Ascending aorta (tissue), 2 donors: ENCODE measurements at places on chromosomes 2 and 18.

DNA sequence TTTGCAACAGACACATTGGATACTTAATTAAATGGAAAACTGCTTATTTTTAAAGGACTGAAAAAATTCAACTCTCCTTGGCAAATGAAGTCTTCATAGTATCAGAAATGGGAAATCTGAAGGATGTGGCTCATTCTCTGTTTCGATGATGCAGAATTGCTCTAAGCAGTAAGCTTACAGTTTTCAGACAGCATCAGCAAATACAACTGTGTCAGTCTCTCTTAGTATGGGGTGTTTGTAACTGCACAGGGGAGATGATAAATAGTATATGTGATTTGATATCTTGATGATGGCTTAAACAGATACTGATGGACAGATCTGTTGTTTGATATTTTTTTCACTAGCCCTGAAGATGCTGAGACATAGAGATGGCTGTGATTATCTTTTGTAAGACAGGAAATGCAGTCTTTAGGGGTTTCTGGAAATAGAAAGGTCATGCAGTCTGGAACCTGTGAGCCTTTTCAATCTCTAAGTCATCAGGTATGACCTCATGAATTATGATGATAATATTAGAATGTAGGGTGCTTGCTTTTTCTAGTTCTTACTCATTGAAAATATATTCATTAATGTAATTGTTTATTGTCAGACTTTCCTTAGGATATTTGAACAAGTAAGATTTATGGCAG lies 84.2 kb downstream of the SLC4A10 start:
- no peak for DNase-seq
- no peak overlapping the region for H3K27ac ChIP-seq
- no peaks in the 10 kb centered on the region for H3K27me3 ChIP-seq
- H3K36me3 ChIP-seq = no peaks in the 10 kb centered on the region
- H3K4me1 ChIP-seq = no peaks in the 10 kb centered on the region

- H3K4me1 ChIP-seq = no peaks in the 10 kb centered on the region
- H3K36me3 ChIP-seq = no peaks in the 10 kb centered on the region
- H3K4me3 ChIP-seq = no peak overlapping the region
- H3K27me3 ChIP-seq = no peaks in the 10 kb centered on the region
- DNase-seq = no peak
- no peak overlapping the region for H3K27ac ChIP-seq
These were observed 97.2 kb downstream of the BCL11A start for GRCh38 chr2:60456115-60456770.

DNA sequence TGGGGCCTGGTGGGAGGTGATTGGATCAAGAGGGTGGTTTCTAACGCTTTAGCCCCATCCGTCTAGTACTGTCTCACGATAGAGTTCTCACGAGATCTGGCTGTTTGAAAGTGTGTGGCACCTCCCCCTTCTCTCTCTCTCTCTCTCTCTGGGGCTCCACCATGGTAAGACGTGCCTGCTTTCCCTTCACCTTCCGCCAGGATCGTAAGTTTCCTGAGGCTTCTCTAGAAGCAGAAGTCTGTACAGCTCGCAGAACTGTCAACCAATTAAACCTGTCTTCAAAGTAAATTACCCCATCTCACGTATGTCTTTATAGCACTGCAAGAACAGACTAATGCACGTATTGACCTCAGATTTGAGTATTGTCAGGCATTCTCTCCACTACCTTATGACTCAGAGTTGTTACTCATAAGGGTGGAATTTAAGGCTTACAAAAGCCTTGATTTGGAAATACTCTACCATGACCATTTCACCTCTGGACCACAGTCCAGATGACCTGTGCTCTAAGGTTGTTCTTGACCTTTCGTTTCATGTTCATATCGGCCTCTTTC lies 99.5 kb upstream of the AGAP1 start:
- H3K27me3 ChIP-seq = no peaks in the 10 kb centered on the region
- no peak overlapping the region for H3K4me3 ChIP-seq
- H3K27ac ChIP-seq = no peak overlapping the region
- DNase-seq = no peak

- no peaks in the 10 kb centered on the region for H3K36me3 ChIP-seq
- no peaks in the 10 kb centered on the region for H3K4me1 ChIP-seq
- no peak for DNase-seq
These were observed 143.0 kb downstream of the NUP35 start for GRCh38 chr2:183267148-183267827.

DNA sequence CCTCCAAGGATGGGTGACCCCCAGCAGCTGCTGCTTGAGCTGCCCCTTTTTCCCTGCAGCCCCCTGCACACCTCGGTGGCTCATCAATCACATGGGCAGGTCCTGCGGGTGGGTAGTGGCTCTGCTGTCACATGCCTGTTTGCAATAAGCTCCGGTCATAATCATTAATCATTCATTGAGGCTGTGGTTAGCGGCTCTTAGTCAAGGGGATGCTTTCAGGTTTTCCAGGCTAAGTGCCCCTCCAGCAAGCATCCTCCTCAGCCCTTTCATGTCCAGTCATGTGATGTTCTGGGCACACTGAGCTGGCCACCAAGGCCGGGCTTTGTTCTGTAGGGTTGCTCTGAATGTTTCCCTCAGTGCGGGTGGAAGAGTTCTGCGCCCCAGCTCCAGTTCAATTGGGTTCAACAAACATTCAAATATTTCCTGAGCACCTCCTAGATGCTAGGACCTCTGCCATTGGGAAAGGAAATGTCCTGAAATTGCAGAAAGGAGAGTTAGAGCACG lies 96.4 kb upstream of the LDAH start:
- peaks cover 10% of the 10 kb centered on the region for H3K4me1 ChIP-seq
- no peaks in the 10 kb centered on the region for H3K36me3 ChIP-seq
- H3K27me3 ChIP-seq = no peaks in the 10 kb centered on the region
- no peak overlapping the region for H3K27ac ChIP-seq
- H3K4me3 ChIP-seq = no peak overlapping the region

DNA sequence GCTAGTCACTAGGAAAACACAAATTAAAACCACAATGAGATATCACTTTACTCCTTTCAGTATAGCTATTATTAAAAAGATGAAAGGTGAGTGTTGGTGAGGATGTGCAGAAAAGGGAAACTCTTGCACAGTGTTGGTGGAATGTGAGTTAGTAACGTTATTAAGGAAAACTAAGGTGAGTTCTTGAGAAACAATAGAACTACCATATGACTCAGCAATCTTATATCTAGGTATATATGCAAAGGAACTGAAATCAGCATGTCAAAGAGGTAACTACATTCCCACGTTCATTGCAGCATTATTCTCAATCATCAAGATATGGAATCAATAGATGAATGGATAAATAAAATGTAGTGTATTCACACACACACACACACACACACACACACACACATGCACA lies 117.3 kb upstream of the HNMT start:
- no peaks in the 10 kb centered on the region for H3K27me3 ChIP-seq

- no peaks in the 10 kb centered on the region for H3K36me3 ChIP-seq
- H3K27me3 ChIP-seq = no peaks in the 10 kb centered on the region
These were observed 65.4 kb downstream of the LRRFIP1 start for GRCh38 chr2:237692601-237693290.

DNA sequence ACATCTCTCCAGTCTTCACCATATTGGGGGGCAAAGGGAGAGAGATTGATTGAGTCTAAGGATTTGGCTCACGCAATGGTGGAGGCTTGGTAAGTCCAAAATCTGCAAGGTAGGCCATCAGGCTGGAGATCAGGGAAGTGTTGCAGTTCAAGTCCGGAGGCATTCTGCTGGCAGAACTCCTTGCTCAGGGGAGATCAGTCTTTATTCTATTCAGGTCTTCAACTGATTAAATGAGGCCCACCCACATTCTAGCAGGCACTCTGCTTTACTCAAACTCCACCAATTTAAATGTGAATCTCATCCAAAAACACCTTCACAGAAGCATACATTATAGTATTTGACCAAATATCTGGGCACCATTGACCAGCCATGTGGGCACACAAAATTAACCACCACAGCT lies 21.4 kb downstream of the SMYD1 start:
- H3K4me3 ChIP-seq = no peak overlapping the region
- no peak overlapping the region for H3K27ac ChIP-seq
- no peaks in the 10 kb centered on the region for H3K36me3 ChIP-seq

DNA sequence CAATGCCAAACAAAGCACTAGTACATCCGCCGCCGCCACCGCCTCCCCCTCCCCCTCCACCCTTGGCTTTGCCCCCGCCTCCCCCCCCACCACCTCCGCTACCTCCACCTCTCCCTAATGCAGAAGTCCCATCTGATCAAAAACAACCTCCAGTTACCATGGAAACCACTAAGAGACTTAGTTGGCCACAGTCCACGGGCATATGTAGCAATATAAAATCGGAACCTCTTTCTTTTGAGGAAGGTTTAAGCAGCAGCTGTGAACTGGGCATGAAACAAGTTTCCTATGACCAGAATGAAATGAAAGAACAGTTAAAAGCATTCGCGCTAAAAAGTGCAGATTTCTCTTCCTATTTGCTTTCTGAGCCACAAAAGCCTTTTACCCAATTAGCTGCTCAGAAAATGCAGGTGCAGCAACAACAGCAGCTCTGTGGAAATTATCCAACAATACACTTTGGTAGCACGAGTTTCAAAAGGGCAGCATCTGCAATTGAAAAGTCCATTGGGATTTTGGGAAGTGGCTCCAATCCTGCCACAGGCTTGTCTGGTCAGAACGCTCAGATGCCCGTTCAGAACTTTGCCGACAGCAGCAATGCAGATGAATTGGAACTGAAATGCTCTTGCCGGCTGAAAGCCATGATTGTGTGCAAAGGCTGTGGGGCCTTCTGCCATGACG lies 168.0 kb downstream of the ASXL3 start:
- H3K27ac ChIP-seq = no peak overlapping the region
- H3K27me3 ChIP-seq = no peaks in the 10 kb centered on the region
- H3K4me1 ChIP-seq = no peaks in the 10 kb centered on the region

- DNase-seq = no peak
- H3K4me1 ChIP-seq = peaks cover 85% of the 10 kb centered on the region
- H3K27ac ChIP-seq = peak overlapping the region; percentile 43
- H3K4me3 ChIP-seq = no peak overlapping the region
- H3K36me3 ChIP-seq = peaks cover 2% of the 10 kb centered on the region
These were observed 57.6 kb downstream of the CRIM1 start for GRCh38 chr2:36413218-36413617.

GRCh38 chr18:23635283-23636070 lies 27.2 kb downstream of the ANKRD29 start:
- no peaks in the 10 kb centered on the region for H3K36me3 ChIP-seq
- no peak overlapping the region for H3K27ac ChIP-seq
- no peak for DNase-seq
- no peaks in the 10 kb centered on the region for H3K4me1 ChIP-seq
- no peaks in the 10 kb centered on the region for H3K27me3 ChIP-seq
- no peak overlapping the region for H3K4me3 ChIP-seq

DNA sequence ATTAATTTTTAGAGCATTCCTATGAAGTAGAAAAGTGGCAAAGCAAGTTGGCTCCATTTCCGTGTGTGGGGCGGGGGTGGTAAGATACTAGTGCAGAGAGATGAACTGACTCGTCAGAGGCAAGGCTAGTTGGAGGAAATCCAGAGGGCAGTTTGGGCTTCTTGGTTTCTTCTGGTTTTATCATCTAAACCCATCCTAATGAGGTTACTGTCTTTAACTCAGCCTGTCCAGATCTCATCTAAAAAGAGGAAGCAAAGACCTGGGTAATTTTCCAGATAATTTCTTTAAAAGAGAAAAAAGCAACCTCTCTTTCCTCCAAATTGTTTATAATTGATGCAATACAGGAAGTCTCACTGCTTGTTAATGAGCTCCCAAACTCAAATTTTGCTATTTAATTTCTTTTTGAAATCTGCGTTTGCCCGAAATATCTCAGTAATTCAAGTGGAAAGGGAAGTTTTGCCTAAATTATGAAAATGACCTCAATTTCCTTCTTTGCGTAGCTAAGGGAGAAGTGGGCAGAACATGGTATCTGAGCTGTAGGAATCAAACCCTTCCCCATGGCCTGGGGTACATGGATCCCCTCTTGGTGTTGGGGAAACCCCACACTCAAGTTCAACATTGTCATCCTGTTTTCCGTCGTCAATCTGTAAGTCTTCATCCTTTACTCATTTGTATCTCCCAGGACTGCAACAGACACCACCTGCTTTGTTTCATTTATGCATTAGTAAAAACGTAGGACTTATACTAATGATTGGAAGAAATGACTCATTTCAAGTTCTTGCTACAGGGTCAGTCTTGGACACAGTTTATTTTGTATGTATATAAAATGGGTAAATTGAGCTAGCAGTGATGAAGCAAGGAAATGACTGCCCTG lies 89.1 kb upstream of the KLF7 start:
- no peaks in the 10 kb centered on the region for H3K27me3 ChIP-seq
- H3K4me1 ChIP-seq = peaks cover 17% of the 10 kb centered on the region
- H3K4me3 ChIP-seq = no peak overlapping the region
- DNase-seq = no peak

GRCh38 chr18:52670896-52671295 lies 330.9 kb downstream of the DCC start:
- H3K4me3 ChIP-seq = no peak overlapping the region
- H3K27ac ChIP-seq = no peak overlapping the region
- no peaks in the 10 kb centered on the region for H3K4me1 ChIP-seq
- no peak for DNase-seq
- no peaks in the 10 kb centered on the region for H3K36me3 ChIP-seq

DNA sequence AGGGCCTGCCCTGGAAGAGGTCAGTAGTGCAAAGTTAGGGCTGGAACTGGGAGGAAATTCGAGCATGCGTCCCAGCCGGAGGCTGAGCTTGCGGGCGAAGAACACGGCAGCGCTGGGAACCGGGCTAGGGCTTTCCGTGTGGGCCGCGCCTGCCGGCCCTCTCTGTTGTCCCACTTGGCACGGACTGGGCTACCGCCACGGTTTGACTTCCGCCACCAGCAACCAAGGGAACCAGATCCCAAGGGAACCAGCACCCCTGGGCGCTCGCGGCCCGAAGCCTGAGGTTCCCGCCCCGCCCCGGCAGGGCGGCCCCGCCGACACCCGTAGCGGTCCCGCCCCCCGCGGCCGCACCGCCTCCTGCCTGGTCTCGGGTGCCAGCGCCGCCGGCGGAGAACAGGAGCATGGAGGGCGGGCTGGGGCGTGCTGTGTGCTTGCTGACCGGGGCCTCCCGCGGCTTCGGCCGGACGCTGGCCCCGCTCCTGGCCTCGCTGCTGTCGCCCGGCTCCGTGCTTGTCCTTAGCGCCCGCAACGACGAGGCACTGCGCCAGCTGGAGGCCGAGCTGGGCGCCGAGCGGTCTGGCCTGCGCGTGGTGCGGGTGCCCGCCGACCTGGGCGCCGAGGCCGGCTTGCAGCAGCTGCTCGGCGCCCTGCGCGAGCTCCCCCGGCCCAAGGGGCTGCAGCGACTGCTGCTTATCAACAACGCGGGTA lies at the start of gene SPR:
Gene SPR, plus strand, starts transcription at position 377 of the 708 bp plus-strand sequence. Its CDS starts 25 bp downstream, at position 402.
- peak within 1 kb of the TSS; percentile 89 for H3K4me3 ChIP-seq
- peak within 1 kb of the TSS; percentile 84 for H3K27ac ChIP-seq
- peaks cover 16% of the 10 kb centered on the region for H3K4me1 ChIP-seq

GRCh38 chr18:11324510-11324909 lies 175.1 kb upstream of the PIEZO2 start:
- no peaks in the 10 kb centered on the region for H3K36me3 ChIP-seq
- H3K4me1 ChIP-seq = peaks cover 7% of the 10 kb centered on the region
- no peak for DNase-seq
